ENCODE measurements at places on chromosomes 7 and 10.
A peak's percentile ranks its signal among the peaks of the same experiment; 100 is the strongest.

GRCh38 chr10:36597756-36598320, 527.6 kb upstream of the ANKRD30A start:
- no peak for DNase-seq

DNA sequence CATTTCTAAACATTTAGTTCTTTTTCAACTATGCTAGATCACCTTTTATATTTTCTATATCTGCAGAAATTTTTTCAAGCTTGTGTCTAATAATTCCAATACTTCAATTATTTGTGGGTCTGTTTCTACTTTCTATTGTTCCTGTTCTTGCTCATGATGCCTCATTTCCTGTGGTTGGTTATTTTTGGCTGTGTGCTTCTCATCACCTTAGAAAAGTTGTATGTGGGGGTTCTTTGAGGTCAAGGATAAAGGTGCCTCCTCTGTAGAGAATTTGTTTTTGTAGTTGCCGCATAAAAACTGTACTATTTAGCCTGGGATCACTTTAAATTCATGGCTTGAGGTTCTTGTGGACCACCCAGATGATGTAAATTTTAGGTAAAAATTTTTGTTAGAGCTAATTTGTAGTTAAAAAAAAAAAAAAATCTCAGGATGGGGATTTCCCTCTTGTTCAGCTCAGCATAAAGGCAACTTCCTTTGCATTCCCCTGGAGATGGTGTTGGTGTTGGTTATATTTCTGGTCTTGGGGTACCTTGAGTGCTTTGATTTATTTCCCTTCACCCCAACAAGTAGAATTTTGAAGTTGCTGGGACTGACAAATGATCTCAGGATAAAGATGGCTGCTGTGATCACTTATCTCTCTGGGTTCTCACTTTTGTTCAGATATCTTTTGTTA, 27.0 kb upstream of the JAZF1 start:
- no peak for DNase-seq

GRCh38 chr7:38678698-38679054, 47.5 kb upstream of the AMPH start:
- no peak for DNase-seq

- no peak for DNase-seq
Observed at GRCh38 chr7:46143949-46144917, 223.2 kb upstream of the IGFBP3 start.

DNA sequence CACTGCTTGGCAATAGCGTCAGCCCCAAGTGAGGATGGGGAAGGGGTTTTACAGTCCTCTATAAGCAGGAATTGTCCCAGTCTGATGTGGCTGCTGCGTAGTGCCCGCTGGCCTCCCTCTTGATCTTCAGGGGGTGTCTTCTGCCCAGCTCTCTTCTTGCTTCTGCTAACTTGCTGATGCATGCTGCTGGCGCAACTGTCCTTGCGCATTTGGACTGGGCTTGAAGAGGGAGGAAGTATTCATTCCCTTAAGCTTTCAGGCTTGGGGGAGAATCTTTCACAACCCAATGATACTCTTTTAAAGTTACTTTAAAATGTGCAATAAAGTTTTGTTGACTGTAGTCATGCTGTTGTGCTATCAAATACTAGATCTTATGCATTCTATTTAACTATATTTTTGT, 10.3 kb downstream of the GALNT11 start:
- no peak for DNase-seq

DNA sequence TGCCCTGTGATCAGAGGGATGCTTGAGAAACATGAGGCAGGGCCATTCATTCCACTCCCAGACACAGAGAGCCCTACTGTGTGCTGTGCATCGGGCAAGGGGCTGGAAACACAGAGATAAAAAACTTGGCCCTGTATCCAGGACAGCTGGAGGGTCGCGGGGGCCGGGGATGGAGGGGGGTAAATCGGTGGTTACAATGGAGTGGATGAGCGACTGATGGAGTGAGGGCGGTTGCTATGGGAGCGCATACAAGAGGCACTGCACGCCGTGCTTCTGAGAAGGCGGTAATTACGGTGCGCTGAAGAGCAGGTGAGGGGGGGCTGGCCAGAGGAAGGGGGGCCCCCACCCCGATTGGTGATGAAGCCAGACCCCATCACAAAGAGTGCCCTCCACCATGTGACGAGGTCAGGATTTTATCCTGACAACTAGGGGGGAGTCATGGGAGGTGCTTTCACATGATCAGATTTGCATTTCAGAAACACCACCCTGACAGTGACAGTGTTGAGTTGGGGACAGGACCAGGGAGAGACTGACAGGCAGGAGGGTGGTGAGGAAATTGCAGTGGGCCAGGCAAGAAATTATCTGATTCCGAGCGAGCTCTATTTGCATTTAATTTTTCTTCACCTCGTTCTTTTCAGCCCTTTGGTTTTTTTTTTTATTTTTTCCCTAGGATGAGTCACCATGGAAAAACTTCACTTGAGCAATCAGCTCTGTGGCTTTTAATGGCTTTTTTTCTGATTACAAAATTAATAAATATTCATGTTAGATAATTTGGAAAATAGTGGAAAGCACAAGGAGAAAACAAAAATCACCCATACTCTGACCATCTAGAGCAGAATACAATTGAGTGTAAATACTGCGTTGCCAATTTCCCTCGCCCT, 7.8 kb downstream of the CPA5 start:
- peak; percentile 99 for DNase-seq

DNA sequence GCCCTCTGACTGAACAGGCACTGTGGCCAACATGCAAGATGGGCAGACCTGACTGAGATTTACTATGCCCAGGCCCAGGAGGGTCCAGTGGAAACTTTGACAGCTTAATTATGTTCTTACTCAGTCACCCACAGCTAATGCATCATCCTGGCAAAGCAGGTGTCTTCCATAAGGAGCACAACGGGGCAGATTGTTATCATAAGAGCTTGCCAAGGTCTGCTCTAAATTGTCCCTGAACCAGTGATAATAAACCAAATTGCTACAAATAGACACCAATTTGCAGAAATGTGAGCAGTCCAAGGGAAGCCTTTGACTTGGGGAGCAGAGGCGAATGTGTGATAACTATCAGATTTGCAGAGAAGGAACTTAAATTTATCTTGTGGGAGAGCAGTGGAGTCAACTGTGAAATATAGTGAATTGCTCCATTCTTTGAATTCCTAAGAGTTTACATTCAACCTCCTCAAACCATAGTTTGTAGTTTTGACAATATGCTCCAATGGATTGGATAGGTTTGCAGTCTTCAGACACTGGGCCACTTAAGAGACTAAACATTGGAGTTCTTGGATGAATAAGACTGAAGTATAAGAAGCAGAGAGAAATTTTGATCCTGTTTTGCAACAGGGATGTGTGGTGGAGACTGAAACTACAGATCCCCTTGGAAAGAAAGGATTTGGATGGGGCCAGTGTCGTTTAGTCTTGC, 494.7 kb downstream of the CCSER2 start:
- DNase-seq, result no peak

GRCh38 chr10:118259288-118259906, 82.7 kb downstream of the FAM204A start:
- peak; percentile 17 for DNase-seq

DNA sequence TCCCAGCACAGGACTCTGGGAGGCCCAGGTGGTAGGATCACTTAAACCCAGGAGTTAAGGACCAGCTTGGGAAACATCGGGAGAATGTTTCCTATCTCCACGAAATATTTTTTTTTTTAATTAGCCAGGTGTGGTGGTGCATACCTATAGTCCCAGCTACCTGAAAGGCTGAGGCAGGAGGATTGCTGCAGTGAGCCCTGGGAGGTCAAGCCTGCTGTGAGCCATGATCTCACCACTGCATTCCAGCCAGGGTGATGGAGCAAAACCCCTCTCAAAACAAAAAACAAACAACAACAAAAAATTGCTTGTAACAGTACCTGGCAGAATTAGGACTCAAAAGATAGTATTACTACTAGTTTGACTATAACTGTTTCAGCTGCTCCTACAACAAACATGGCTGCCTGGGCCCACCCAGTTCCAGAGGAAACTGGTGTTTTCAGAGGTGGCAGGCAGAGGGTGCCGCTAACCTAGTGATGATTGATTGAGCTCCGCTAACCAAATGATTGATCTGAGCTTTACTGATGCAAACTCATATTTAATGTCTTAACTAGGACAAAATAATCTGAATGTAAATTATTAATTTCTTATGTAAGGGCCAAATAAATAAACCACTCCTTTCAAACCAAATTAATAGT, 57.0 kb downstream of the AP3M1 start:
- no peak for DNase-seq

DNA sequence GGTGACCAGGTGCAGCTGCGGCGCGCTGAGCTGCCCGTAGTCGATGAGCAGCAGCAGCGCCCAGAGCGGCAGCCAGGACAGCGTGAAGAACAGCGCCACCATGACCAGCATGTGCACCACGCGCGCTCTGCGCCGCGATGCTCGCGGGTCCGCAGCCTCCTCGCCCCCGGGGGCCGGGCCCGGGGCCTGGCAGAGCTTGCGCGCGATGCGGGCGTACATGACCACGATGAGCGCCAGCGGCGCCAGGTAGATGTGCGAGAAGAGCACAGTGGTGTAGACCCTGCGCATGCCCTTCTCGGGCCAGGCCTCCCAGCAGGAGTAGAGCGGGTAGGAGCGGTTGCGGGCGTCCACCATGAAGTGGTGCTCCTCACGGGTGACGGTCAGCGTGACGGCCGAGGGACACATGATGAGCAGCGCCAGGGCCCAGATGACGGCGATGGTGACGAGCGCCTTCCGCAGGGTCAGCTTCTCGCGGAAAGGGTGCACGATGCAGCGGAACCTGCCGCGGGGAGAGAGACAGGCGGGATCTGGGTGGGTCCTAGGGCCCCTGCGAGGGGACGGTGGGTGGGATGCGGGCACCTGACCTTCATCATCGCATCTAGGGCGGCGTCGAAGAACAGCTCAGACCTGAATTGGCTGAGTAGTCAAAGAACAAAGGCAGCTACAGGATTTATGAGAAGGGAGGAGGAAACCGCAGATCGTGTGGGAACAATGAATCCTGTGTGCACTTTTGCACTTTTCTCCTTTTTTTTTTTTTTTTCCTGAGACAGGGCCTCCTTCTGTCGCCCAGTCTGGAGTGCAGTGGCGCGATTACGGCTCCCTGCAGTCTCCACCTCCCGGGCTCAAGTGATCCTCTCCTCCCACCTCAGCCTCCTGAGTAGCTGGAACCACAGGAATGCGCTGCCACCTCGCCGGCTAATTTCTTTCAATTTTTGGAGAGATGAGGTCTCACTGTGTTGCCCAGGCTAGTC, 22.4 kb upstream of the PPA1 start:
- DNase-seq, result no peak

DNA sequence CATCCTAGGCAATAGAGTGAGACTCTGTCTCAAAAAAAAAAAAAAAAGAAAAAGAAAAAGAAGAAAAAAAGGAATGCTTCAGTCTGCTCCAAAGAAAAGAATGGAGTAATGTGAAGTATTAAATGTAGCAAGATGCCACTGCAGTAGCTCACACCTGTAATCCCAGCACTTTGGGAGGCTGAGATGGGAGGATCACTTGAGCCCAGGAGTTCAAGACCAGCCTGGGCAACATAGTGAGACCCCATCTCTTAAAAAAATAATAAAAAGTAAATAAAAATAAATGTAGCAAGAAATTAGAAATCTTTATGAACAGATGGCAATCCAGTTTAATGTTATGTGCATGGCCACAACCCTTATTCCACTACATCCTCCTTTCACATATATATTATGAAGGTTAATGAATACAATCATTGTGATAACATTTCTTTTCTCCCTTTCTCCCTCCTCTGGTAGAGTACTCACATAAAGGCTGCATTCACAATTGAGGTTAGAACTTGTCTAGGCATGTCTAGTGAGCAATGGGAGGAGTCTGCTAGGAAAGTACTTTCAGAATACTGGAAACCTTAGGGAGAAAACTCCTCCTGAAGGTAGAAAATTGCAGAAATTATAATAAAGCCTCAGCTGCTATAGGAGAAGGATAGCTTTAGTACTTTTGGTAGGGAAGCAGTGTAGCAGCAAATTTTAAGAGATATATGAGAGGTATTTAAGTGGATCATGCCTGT, 20.4 kb downstream of the KLLN start:
- no peak for DNase-seq

GRCh38 chr7:75650062-75650461, 88.7 kb downstream of the HIP1 start:
- peak; percentile 66 for DNase-seq

Data from NCI-H1092 (cell line).